Activated gamma-delta T cell treated with anti-CD3 and anti-CD28 coated beads, Interleukin-2, amount 50 U/mL, for 16 hours (primary cell): ENCODE measurements at places on chromosomes 12 and 14.

- DNase-seq, result no peak
Observed at GRCh38 chr14:33793398-33794110, 157.3 kb downstream of the EGLN3 start.

DNA sequence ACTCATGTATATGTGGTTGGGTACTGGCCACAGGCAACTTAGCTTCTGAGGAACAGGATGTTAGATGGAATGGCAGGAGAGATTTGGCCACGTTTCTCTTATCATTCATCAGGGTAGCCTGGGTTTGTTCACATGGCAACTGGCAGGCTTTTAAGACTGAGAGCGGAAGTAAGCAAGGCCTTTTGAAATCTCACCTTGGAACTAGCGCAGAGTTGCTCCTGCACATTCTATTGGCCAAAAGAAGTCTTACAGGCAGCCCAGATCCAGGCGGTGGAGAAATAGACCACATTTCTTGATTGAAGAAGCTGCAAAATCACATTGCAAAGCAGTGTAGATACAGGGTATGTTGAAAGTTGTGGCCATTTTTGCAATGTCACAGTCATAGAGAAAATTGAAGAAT, 3.7 kb downstream of the CLEC4A start:
- DNase-seq, result no peak

- no peak for DNase-seq
Observed at GRCh38 chr14:98162856-98163805, 1108.9 kb downstream of the BCL11B start.

GRCh38 chr14:89430391-89431236, 13.6 kb upstream of the FOXN3 start:
- DNase-seq, result no peak

DNA sequence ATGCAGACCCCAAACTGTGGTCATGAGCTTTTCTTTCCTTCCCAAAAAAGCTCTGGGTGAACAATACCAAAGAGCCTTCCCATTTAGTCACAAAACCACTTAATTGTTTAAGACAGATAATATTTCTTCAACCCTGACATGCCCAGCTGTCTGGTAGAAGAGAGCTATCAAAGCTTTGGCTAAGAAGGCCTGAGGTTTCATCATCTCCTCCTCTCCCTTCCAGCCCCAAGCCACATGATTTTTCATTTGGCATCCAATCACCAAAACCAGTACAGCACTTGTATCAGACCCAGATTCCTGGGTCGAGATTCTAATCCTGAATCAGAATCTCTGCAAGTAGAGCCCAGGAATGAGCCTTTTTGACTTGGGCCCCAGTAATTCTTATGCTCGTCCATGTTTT, 199.6 kb upstream of the TMEM260 start:
- DNase-seq, result no peak

- DNase-seq, result no peak
Observed at GRCh38 chr14:72742118-72742837, 151.6 kb downstream of the DPF3 start.

- no peak for DNase-seq
Observed at GRCh38 chr12:68667291-68667690, 19.5 kb upstream of the NUP107 start.

- DNase-seq, result no peak
Observed at GRCh38 chr14:78638926-78639325, 468.8 kb downstream of the NRXN3 start.

DNA sequence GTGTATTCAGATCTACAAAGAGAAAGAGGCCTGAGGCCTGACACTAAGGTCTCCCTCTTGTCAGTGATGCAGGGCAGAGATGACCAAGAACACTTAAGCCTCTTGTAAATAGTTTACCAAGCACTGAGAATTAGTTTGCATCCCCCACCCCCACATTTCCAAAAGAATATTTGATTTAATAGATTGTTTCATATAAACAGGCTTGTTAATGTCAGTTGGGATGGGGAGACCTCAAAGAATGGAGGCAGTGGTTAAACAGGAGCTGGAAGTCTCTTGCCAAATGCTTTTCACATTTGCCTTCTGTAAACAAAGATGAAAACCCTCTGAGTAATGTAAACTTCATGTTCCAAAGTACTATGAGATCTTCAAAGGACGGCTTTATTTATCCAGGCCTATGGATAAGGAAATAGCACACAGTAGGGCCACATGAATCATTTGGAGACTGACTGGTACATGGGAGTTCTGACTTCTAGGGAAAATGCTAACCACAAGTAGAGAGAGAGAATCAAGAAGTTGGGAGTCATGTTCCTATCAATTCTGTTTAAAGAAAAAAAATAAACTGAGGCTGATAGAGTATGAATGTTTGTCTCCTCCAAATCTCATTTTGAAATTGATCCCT, 234.7 kb downstream of the ANO2 start:
- no peak for DNase-seq

GRCh38 chr12:131222329-131223139, 268.8 kb downstream of the ADGRD1 start:
- DNase-seq, result no peak
